ENCODE measurements at places on chromosomes 13 and 19. TPM values are rescaled to one million over a fixed set of nuclear protein-coding genes. Genes with fewer than 3 reads are reported as not detected.

- H3K27ac ChIP-seq, result no peak overlapping the region
- H3K4me1 ChIP-seq, result no peaks in the 10 kb centered on the region
- no peak overlapping the region for H3K4me3 ChIP-seq
- no peaks in the 10 kb centered on the region for H3K36me3 ChIP-seq
- H3K27me3 ChIP-seq, result peaks cover 1% of the 10 kb centered on the region
Observed at GRCh38 chr19:33499248-33499647, 22.3 kb downstream of the PEPD start.

Gene FFAR2
- not detected for total RNA-seq

Gene TUBB4A
- not detected for total RNA-seq

DNA sequence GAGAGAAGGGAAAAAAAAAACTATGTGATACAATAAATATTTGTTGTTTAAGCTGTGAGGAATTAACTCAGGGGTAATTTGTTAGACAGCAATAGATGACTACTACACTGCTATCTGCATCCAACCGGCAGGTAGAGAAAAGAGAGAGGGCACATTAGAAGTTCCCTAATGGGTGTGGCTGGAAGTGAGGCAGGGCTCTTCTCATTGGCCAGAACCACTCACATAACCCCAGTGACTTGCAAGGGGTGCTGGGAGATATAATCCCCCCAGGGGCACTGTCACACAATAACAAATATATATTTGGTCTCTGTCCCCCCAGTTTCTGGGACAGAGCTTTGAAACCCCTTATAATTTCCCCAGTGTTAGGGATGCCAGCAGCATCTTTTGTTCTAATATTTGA, 24.3 kb downstream of the FGF21 start:
- H3K4me3 ChIP-seq, result no peak overlapping the region
- DNase-seq, result no peak
- peaks cover 14% of the 10 kb centered on the region for H3K4me1 ChIP-seq
- peaks cover 16% of the 10 kb centered on the region for H3K27me3 ChIP-seq
- no peak overlapping the region for H3K27ac ChIP-seq

DNA sequence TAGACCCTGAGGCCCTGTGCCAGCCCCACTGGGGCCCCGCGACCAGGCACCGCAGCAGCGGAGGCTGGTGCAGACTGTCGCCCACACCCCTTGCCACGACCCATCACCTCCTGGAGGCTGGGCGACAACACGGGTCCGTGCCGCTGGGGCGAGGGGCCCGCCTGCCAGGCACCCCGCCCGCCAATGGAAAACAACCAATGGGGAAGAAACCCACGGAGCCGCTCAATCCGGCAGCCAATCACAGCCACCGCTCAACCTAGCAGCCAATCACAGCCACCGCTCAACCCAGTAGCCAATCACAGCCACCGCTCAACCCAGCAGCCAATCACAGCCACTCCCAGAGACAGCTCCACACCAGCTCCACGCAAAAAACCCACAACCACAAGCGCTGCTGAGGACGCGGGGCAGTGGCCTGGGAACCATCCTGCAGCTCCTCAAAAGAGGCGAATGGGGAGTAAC, 29.7 kb downstream of the GPX4 start:
- H3K4me1 ChIP-seq, result peaks cover 13% of the 10 kb centered on the region
- no peak for DNase-seq
- H3K36me3 ChIP-seq, result no peaks in the 10 kb centered on the region
- H3K27ac ChIP-seq, result peak overlapping the region; percentile 60

GRCh38 chr19:18832306-18833140, 764 bp downstream of the UPF1 start:
- no peaks in the 10 kb centered on the region for H3K27me3 ChIP-seq
- H3K36me3 ChIP-seq, result peaks cover 31% of the 10 kb centered on the region
- peak overlapping the region; percentile 83 for H3K27ac ChIP-seq
- peak; percentile 33 for DNase-seq
- H3K4me1 ChIP-seq, result peaks cover 39% of the 10 kb centered on the region
- peak overlapping the region; percentile 98 for H3K4me3 ChIP-seq

Gene NOTCH3
- 13.8 TPM for total RNA-seq

GRCh38 chr13:110450941-110451730, 110.4 kb downstream of the RAB20 start:
- DNase-seq, result no peak
- no peak overlapping the region for H3K27ac ChIP-seq
- peaks cover 3% of the 10 kb centered on the region for H3K27me3 ChIP-seq

DNA sequence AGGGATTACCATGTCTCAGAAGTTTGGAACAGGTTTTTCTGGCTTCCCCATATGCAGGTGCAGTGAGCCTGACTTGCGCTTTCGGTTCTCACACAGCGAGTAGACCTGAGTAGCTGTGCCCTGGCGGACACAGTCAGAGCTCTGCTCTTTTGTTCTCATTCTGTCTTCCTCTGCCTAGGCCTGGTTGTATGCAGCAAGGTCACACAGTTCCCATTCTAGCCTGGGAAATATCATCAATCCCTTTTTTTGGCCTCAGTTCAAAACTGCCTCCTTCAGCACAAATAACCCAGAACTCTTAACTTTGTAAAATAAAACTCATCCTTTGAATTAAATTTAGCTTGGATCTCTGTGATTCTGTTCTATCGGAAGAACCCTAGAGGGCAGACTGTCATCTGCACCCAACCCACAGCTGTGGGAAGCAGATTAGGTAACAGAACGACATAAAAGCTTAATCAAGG, 10.2 kb downstream of the OXGR1 start:
- H3K36me3 ChIP-seq, result no peaks in the 10 kb centered on the region
- no peaks in the 10 kb centered on the region for H3K4me1 ChIP-seq
- no peak overlapping the region for H3K27ac ChIP-seq
- H3K27me3 ChIP-seq, result no peaks in the 10 kb centered on the region
- DNase-seq, result no peak
- no peak overlapping the region for H3K4me3 ChIP-seq

GRCh38 chr19:55309448-55309847, 15.7 kb downstream of the TMEM150B start:
- H3K27ac ChIP-seq, result no peak overlapping the region
- peaks cover 1% of the 10 kb centered on the region for H3K27me3 ChIP-seq
- H3K36me3 ChIP-seq, result peaks cover 17% of the 10 kb centered on the region
- H3K4me1 ChIP-seq, result no peaks in the 10 kb centered on the region

DNA sequence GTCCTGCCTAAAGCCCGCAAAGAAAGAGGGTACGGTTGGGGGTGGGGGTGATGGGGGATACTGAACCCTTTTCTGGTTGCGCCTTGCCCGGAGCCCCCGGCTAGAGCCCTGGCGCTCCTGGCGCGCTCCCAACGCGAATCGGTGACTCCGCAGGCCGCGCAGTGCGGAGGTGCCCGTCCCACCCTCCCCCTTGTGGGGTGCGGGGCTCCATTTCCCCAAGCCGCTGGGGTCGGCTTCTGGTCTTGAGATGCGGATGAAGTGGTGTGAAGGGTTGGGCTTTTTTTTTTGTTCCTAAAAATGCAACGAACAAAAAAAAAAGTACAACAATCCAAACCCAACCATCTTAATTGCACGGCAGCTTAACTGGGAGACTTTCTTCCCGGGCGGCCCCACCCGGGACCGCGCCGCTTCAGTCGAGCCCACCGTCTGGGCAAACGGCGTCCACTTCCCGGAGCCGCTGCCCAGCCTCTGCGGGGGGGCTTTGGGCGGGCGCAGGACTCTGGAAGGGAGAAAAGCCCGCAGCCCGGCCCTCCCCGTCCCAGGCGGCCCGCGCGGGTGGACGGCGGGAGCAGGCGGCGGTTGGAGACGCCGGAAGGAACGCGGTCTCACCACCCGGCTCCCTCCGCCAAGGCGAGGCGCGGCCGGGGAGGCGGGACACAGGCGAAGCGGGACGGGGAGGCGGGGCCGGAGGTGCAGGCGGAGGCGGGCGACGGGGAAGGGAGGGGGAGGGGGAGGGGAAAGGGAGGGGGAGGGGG, 504 bp upstream of the TRIM13 start:
- peak; percentile 88 for DNase-seq
- H3K4me1 ChIP-seq, result peaks cover 34% of the 10 kb centered on the region
- H3K4me3 ChIP-seq, result peak overlapping the region; percentile 75
- no peaks in the 10 kb centered on the region for H3K27me3 ChIP-seq

GRCh38 chr19:15200553-15201364, at the start of gene NOTCH3:
NOTCH3 (minus strand) TSS chr19:15200995; CDS start chr19:15200905, 90 bp downstream.
- H3K36me3 ChIP-seq, result no peaks in the 10 kb centered on the region
- H3K27ac ChIP-seq, result no peak within 1 kb of the TSS
- DNase-seq, result no peak
- H3K4me3 ChIP-seq, result peak within 1 kb of the TSS; percentile 49
- H3K27me3 ChIP-seq, result peaks cover 8% of the 10 kb centered on the region

Data from HFFc6 (cell line).